ENCODE measurements at places on chromosomes 11 and 22.

DNA sequence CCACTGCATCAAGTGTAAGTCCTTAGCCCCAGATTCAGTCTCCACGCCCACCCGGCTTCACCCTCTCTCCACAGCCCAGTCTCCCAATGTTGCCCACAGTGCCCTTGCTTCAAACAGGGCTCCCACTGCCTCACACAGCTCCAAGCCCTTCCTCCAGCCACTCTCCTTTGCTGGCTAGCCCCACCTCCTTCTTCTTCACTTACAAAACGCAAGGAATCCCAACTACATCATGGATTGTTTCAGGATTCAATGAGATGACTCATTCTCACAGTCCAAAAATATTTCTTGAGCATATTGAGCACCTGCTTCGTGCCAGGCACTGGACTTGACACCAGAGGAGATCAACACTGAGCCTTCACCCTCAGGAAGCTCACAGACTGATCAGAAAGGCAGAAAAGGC is 533.5 kb downstream of the BUD13 start:
- DNase-seq, result no peak

- DNase-seq, result no peak
Observed at GRCh38 chr22:33553493-33553892, 366.8 kb downstream of the LARGE1 start.

DNA sequence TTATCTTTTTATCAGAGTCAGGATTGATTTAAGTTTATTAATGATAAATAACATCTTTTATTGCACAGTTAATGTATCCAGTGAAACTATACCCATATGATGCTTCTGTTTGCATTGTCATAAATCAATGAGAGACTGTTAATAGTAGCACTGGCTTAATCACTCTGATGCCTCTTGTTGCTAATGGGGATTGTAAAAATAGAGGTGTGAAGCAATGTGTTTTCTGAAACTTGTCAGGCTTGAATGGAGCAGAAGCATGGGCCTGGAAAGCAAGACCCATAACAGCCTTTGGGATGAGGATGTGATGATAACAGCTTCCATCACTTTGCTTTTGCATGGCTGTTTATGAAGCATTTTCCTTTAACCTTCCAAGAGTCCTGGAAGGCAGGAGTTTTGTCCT is 319.7 kb downstream of the DDX10 start:
- no peak for DNase-seq

DNA sequence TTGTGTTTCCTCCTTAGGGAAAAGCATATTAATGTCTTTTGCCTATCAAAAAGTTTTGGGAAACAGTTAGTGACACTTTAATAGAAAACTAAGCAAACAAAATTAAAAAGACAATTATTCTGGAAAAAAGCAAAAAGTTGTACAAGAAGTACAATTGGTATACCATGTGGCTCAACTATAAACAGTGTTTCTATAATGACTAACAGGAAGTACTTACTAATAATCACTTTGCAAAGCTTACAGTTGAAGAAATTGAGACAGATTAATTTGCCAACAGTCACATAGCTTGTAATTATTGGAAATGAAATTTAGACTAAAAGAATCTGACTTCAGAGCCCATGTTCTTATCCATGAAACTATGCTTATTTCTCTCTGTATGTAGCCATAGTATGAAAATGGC is 24.7 kb downstream of the PPME1 start:
- DNase-seq, result no peak

DNA sequence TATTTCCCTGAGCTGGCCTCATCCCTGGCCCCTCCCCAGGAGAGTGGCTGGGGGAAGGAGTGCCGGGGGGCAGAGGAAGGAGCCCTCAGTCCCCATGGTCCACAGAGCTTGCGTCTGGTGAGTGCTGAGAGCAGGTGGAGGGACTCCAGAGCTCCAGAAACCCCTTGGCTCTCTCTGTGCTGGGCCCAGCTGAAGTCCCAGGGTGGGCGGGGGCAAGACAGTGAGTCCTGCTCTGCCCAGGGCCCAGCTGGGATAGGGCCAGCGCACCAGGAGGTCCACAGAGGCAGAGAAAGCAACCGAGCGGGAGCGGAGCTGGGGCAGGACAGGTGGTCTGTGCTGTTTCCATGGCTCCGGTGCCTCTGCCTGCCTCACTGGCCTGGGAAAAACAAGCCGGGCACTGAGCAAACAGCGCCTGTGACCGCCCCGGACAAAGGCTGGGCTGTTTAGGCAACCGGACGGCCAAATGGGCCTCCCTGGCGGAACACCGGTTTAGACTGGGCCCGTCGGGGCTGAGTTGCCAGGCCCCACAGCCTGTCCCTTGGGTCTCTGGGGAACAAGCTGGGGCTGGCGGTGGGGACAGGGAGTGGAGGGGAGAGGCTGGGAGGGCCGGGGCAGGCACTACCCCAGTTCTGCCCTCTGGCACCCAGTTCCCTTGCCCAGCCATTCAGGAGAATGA is 34.1 kb upstream of the WNT7B start:
- no peak for DNase-seq

DNA sequence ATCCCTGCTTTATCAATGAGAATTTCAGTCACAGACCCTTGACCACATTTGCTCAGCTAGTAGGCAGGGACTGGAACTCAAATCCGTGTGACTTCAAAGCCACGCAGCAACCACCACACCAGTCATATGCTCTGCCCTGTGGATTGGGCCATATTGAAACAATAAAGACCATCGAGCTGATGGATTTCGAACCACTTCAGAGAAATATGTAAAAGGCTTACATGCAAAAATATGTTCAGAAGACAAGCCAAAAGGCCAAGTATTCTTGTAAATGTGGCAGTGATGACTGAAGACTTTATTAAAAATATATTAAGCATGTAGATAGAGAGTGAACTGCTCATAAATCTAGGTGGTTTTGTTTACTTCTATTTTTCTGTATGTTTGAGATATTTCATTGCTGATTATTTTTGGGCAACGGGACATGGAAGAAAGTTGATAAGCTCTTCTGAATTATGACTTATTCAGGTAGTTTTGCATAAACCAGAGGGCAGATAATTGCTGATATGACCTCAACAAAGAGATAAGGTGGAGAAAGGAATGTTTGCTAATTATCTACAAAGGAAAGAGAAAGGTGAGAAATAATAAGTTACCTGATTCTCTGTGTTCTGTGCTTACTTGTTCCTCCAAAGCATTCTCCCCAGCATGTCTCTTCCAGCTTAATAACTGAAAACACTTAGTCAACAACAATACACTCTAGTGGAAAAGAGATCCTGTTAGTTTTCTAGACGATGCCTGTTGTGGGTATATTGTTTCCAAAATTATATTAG is 99.4 kb downstream of the PDHX start:
- no peak for DNase-seq
